NCI-H748 treated with DMSO at 0.1 percent for 48 hours (cell line): ENCODE measurements at places on chromosomes 7 and 10.
A peak's percentile ranks its signal among the peaks of the same experiment; 100 is the strongest.

DNA sequence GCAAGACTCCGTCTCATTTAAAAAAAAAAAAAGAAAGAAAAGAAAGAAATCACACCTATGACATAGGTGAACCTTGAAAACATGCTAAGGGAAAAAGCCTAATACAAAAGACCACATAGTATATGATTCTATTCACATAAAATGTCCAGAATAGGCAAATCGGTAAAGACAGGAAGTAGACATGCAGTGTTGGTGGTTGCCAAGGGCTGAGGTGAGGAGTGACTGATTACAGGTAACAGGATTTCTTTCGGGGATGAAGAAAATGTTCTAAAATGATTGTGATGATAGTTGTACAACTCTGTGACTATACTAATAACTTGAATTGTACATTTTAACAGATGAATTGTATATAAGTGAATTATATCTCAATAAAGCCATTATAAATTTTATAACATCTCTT lies 3.3 kb downstream of the XPNPEP1 start:
- no peak for DNase-seq

GRCh38 chr7:112505495-112505894 lies 24.7 kb downstream of the LSMEM1 start:
- no peak for DNase-seq

DNA sequence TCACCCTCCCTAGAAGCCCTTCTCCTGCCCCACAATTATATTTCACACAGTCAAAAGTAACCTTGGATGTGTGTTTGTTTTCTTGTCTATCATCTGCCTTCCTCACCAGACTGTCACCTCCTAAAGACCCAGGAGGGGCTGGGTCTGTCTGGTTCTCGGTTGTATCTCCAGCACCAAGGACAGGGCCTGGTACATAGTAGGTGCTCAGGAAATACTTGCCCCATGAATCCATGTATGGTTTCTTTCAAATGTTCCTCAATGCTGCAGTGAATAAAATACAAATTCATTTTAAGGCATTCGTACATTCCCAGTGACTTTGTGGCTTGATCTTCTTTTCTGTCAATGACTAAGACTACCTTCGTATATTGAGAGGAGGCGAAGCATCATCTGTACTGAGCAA lies 122.9 kb upstream of the ZNF716 start:
- DNase-seq, result no peak

GRCh38 chr7:157731126-157731525 lies 394.3 kb downstream of the DNAJB6 start:
- DNase-seq, result no peak

GRCh38 chr7:154990964-154991540 lies 11.9 kb downstream of the PAXIP1 start:
- no peak for DNase-seq

- DNase-seq, result no peak
These were observed 18.2 kb downstream of the POLR3A start for GRCh38 chr10:78011065-78011464.

DNA sequence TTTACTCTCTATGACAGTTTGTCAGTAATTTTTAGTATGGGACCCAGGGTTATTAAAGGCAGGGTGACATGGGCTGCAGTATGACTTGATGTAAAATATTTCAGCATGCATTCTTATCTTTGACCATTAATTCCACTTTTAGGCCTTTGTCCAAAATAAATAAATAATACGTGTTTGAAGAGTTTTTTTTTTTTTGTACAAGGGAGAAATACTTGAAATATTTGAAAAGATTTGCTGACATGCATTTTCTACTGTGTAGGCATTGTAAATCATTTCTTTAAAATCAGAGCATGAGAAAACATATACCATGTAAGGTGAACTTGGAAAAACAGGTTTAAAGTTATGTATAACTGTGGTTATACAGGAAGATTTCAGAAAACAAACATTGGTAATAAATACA lies 23.5 kb downstream of the NRG3 start:
- no peak for DNase-seq

GRCh38 chr10:88243836-88244730 lies 339.0 kb downstream of the RNLS start:
- no peak for DNase-seq

DNA sequence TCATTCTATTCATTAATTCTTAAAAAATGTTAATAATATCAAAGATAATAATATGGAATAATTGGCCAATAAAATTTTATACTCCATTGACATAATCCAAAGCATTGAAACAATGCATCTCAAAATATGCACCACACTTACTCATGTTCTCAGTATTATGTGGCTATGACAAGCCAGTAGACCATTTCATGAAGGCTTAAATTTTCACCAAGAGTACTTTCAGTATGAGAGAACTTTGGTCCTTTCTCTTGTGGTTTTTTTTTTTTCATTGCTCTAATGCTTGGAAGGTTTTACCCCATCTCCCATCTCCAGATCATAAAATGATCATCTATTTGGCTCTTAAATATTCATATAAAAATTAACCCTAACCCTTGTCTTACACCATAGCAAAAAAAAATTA lies 45.5 kb upstream of the TMEM140 start:
- no peak for DNase-seq

DNA sequence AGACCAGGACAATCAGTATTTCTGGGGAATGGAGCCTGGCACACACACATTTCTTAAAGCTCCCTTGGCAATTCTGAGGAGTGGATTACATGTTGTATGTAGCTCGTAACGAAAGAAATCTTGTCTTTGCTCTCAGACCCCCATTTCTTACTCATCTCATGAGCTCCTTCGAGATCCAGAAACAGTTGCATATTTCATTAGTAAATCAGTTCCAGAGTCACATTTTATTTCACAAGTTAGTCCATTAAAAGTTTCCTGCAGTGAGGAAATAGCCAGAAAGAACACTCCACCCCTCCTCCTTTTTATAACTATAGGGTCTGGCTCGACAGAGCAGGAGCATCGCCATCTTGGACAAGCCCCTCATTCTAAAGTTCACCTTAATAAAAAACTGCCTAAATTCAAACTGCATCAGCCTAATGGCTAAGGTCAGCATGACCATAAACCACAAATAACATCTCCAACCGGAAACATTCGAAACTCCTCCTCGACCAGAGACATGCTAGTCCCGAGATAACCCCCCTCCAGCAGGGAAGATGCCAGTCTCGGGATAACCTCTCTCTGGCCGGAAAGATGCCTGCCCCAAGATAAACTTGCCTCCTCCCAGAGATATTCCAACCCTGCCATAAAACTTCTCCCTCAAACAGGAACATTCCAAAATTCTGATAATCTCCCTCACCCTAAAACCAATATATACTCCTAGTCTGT lies 7.4 kb downstream of the EGFR start:
- no peak for DNase-seq

DNA sequence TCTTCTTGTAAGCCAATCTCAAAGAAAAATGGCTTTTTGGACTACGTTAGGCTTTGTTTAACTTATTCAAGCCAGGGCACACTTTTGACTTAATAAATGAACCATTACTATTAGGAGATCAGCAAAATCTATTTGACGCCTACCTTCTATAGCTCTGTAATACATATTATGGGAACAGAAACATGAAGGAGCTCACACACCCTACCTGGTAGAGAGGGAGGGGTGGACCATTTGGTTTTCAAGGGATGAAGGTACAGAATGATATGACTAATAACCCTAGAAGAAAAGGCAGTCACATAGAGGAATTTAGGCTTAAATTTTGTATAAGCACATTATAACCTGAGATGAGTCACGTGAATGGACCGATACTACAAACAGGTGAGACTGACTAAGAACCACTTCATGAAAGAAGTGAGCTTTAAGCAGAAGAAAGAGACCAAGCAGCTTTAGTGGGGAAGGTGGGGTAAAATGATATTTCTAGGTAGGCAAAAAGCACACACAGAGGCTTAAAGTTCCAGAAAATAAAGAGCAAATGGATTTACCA lies 106.8 kb upstream of the CTTNBP2 start:
- no peak for DNase-seq

- DNase-seq, result no peak
These were observed 3.2 kb downstream of the ITPRIP start for GRCh38 chr10:104334965-104335650.

DNA sequence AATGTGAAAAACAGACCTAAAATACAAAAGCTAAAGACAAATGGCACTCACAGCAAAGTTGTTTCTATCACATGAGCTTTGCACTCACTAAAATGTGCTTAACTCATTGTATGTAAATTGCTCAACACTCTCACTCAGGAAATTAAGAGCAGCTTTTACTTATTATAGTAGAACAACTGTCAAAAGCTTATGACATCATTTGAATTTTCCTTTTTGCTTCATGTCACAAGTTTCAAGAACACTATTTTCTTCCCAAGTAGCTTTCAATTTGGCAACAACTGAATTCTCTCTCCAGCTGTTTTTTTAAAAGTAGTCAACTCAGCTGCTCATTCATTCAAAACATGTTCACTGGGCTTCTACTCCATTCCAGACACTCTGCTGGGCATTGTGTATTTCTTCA lies 46.9 kb downstream of the ATE1 start:
- no peak for DNase-seq

DNA sequence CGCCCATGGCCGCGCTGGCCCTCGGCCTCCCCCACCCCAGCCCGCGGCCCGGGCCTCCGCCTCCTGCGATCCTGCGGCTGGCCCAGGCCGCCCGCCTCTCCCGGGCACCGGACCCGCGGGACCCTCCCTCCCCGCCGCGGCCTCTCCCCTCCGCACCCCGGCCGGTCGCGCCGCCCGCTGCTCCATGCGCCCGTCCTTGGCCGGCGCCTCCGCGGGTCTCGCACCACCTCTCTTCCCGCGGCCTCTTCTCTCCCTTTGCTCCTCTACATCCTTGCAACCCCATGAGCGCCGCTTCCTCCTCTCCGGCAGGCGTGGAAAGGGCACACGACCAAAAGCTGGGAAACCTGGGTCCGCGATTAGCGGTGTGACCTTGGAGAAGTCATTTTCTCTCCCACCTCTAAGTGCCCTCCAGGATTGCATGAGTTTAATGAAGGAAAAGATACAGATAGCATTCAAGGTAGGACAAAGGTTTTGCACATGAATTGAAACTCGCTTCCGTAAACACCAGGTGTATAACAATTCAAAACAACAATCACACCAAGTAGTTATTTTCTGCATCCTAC lies 448 bp upstream of the SRPK2 start:
- peak; percentile 47 for DNase-seq

DNA sequence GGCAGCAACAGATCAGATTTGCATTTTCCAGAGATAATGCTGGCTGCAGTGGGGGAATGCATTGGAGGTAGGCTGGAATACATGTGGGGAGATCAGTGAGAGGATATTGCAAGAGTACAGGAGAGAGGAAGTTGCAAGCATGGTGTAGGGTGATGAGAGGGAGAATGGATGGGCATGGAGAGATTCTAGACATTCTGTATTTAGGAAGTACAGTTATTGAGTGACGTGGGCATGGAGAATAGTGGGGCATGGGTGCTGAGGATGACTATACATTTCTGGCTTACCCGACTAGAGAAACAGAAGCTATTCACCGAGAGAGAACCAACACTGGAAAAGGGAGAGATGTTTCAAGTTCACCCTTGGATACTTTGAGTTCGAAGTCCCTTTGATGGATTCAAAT lies 116.9 kb upstream of the SVIL start:
- DNase-seq, result no peak

DNA sequence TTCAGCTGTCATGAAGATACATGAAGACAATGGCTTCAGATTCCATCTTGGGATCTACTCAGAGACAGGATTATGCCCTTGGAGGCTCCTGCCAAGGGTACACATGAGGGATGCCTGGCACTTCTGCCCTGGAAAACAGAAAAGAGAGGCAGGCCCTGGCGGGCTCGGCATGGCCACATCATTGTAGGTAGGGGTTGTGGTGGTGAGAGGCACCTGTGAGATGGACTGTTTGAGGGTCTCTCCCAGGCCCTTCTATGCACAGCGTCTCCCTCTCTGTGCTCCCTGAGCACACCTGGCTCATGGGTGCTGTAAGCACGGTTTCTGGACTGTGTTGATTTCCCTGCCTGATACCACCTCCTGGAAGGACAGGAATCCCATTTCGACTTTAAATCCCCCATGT lies 304.3 kb downstream of the GLRX3 start:
- DNase-seq, result no peak

DNA sequence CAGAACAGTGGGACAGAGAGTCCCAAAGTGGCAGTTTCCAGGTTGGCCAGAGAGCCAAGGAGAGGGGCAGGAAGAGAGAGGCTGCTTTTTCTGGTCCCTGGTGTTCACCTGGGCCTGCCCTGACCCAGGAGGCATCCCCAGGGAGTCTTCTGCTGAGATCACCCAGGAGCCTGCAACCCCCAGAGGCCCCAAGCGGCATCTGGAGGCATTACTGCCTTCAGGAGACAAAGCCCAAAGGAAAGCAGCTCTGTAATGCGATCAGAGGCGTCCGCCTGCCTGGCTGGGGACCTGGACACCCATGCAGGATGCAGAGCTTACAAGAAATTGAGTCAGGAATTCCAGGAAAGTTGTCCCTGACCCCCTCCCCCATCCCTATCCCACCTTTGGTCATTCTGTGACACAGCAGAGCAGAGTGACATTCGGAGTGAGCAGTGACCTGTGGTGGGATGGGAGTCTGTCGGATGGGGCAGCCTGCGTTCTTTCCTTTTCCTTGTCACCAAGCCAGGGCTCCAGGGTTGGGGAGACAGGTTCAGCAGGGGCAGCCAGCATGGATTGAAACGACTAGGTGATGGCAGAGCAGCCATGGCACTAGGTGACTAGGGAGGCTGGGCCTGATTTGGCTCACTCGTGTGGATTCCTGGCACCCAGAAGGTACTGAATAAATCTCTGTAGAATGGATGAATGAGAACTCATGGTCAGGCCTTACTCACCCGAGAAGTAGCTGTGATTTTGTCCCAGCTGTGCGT lies 10.4 kb downstream of the UNC5B start:
- DNase-seq, result no peak

GRCh38 chr10:60098677-60099601 lies 192.6 kb upstream of the CCDC6 start:
- DNase-seq, result no peak

- no peak for DNase-seq
These were observed 62.4 kb downstream of the PRKAG2 start for GRCh38 chr7:151814400-151815009.

DNA sequence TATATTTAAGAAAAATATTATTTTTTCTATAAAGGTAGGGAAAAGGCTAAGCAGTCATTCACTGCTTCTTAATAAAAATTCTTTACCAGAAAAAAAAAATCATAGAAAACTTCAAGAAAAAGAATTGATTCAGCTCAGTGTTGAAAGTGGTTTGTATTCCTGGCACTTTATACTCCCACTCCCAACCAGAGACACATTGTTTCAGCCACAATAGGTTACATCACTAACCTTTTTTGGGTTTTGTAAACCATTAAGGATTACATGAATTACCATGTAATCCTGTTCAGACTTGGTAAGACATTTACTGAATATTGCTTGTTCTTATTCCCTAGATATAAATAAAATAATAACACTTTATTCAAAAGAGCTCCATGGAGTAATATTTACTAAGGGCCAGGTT lies 46.6 kb downstream of the MINPP1 start:
- no peak for DNase-seq

GRCh38 chr7:64882341-64883112 lies 20.5 kb upstream of the ZNF273 start:
- DNase-seq, result peak; percentile 63

DNA sequence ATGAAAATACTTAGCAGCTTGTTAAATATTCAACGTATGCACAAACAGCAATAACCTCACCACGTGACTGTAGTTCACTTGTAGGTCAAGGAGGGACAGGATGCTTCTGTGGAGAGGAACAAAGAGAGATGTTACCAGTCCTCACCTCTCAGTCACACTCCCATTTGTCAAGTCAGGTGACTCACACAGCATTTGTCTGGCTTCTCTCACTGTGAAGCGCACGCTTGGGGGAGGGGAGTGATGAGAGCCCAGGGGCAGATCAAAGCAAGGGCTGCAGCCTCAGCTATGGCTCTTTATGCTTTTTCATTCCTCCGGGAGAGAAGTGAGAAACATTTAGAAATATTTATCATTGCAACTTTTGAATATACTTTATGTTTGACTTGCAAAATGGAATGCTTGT lies 2.9 kb upstream of the RBM20 start:
- DNase-seq, result peak; percentile 12
